ENCODE measurements at places on chromosomes 2 and 18.

- ATAC-seq: no peak
These were observed 446.0 kb upstream of the TNP1 start for GRCh38 chr2:217305882-217306281.

DNA sequence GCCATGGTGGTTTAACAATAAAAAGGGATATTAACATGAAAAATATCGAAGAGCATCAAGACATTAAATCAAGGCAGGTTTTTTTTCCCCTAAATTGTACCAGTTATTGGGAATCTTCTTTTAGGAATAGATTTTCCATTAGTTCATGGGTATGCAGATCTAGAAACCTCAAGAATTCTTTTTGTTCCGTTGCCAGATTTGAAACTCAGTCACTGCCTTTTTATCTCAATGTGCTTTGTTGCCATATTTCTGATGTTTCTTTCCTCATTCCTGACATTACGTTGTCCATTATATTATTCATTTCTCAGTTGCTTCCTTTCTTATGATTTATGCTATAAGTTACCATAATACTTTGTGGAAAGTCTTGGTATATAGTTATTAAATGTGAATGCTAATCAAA is 162.2 kb downstream of the CD226 start:
- no peak for ATAC-seq

DNA sequence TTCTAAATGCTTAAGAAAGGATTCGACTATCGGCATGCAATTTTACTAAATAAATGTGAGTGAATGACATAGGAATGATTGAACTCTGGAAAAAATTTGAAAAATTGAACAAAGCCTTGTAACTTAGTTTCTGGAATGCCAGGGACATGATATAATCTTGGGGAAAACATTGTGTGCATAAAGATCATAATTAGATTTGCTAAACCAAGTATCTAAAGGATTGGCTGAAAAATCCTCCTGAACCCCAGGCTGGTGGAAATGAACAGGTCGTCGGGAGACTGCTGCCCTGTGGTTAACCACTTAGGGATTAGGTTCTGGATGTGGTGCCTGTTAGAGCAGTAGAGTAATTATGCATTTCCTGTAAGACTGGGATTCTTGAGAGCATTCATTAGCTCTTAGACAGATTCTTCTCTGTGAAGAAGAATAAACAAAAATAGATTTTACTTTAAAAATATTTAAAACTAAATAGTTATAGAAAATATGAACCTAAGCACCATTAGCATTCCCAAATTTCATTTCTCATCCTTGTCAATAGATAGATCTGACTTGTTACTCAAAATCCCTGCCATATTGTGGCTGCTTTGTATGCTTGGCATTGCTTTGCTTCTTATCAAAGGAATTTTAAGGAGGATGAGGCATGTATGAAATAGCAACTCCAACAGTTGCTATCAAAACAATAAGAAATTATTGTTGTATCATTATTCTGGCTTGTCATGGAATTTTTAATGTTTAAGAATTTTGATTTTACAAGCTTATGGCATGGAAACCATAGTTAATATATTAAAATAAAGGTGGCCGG is 55.9 kb downstream of the LYPD6B start:
- ATAC-seq: no peak

- no peak for ATAC-seq
These were observed 414.0 kb downstream of the ERBB4 start for GRCh38 chr2:212124598-212124997.
